ENCODE measurements at places on chromosomes 5 and 9.

DNA sequence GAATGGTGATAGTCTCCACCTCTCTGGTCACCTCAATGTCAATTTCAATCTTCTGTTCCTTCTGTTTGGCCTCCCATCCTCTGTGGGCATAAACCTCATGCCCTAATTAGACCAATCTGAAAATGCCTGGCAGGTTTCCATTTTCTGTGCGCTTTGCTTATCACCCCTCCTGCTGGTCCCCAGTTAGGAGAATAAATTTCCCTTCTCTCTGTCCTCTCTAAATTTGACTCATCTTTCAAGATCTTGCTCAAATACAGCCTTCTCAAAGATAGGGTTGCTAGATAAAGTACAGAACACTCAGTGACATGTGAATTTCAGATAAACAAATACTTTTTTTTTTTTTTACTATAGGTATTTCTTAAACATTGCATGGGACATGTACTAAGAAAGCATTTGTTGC lies 69.4 kb upstream of the CD180 start:
- DNase-seq = no peak

- no peak for DNase-seq
Measured at GRCh38 chr9:27601396-27601795, 28.1 kb upstream of the C9orf72 start.

- DNase-seq = no peak
Measured at GRCh38 chr9:694403-695154, 146.9 kb upstream of the DMRT1 start.

- no peak for DNase-seq
Measured at GRCh38 chr5:80937584-80938356, 22.4 kb upstream of the RASGRF2 start.

DNA sequence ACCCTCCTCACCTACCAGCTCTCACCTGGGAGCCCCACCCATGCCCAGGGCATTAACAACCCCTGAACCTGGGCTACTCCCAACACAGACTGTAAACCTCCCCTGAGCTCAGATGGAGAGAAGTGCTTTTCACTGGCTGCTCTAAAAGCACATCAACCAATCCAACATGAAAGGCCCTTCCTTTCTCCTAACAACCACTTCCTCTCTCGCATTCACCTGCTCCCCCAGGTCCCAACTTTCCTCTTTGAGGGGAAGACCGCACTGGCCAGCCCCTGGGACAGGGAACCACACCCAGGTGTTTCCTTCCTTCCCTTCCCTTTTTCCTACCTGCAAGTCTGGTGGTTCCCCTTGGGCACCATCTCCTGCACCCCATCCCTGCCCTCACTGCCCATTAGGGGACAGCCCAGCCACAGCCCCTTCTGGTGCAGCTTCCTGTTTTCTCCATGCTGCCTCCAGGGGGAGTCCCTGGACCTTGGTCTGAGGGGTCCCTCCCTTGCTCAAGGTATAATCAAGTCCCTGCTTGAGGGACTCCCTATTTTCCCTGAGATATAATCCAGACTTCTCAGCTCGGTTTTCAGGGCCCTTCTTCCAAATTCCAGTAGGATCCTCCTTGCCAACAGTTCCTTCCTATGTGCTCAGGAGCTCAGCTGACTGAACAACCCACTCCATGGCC lies 30.5 kb upstream of the DAB2IP start:
- no peak for DNase-seq

GRCh38 chr5:174732036-174733020 lies 7.9 kb downstream of the MSX2 start:
- DNase-seq = no peak

DNA sequence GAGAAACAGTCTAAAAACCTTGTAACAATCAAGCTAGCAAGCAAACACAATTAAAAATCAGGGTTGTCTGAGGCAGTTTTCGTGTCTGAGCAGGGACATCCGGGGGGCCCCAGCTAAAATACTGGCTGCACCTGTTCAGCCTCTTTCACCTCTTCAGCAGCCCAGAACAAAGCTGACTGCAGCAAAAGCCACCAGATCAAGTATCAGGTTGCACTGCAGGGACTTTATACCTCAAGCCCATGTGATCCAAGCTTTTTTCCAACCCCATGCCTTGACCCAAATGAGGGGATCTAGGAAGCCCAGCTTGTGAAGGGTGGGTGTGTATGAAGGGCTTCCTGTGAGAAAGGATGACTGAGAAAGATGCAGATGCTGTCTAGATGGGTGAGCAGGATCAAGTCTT lies 133.4 kb downstream of the SEMA6A start:
- no peak for DNase-seq

GRCh38 chr9:8978334-8978733 lies 1178.8 kb upstream of the DMAC1 start:
- DNase-seq = no peak

DNA sequence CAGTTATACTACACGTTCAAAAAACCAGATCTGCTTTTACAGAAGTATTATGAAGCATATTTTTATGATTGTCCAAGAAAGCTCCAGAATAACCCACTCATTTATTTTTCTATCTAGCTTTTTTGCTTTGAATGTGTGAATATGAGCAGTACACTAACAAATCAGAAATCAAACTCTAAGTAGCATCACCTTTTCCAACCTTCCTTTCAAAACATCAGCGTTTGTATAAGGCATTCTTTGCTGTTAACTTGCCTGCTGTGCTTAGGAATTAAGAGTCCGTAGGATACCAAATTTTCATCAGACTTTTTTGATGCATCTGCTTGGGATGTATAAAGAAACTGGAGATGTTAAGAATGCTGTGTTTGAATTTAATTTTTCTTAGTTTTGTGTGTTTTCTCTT lies 3.8 kb downstream of the TLE4 start:
- DNase-seq = no peak

GRCh38 chr9:89172398-89172797 lies 6.2 kb downstream of the SHC3 start:
- no peak for DNase-seq
